ENCODE measurements at places on chromosomes 1 and 21.

DNA sequence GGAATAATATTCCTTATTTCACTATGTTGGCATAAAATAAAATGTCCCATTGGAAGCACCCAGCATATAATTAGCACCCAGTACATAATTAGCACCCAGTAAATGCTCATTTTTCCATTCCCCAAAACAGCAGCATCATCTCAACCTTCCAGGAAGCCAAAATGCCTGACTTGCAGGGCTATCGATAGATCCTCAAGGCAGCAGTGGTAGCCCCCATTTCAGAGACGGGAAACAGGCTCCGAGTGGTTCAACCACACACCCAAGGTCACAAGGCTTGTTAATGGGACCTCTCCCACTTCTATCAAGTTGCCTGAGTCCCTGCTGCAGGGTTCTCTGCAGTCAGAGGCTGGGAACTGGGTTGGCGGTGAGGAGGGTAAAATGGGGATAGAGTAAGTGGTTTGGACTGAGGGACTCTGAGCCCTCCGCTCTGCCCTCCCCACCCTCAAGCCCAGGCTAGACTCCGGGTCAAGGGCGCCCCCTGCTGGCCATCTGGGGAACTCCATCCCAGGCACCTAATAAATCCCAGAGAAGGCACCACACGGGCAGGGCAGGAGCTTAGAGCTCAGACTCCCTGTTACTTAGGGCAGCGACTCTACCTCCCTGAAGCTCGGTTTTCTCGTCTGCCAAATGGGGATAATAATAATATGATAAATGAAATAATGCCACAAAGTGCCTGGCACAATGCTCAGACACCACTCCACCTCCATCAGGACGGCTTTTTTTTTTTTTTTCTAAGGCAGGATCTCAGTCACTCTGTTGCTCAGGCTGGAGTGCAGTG lies 21.9 kb upstream of the LAPTM5 start:
- peak; percentile 88 for DNase-seq

DNA sequence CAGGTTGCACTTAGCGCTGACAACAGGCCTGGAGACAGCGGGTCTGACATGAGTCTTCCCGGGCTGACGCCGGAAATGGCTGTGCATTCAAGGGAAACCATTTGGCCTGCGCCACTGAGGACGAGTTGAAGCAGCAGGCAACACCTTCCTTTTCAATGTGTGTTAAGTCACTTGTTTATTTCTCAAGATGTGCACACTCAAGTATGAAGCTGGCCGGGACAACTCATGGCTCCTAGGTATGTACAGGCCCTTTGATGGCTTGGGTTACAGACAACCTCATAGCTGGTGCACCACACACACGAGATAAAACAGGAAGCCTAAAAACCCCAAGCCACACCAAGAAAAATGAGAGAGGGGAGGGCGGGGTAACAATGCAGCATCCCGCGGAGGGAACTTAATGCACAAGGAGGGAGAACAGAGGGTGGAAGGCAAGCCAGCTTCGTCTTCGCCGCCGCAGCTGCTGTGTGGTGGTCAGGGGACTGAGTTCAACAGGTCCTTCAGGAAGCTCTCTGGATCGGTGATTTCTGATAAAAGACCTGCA lies 118.0 kb upstream of the IFFO2 start:
- peak; percentile 15 for DNase-seq

- DNase-seq, result no peak
These were observed 68.9 kb downstream of the CDC7 start for GRCh38 chr1:91569411-91570119.

DNA sequence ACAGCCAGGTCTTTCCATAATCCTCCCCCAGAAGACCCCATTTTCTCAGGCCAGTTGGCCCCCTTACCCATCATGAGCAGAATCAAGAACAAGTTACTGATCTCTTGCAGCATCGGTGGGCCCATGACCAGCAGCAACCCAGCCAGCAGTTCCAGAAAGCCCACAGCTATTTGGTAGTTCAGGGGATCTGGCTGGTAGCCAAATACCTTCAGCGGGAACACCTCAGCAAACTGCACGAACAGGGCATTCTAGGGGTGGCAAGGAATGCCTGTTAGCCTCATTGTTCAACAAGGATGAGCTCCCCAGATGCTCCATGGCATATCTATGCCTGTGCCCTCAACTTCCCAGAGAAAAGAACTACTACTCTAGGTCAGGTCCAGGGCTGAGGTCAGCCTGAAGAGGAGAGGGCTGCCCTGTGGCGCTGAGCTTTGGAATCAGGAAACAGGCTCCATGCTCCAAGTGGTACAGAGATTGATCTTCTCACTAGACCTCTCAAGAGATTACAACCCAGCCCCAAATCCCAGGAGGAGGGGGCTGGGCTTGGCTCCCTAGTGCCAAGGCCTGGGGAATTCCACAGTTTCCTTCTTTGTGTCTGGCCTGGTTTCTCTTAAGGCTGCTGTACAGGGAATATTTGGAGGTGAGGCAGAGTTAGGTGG lies 1.3 kb downstream of the TMEM35B start:
- no peak for DNase-seq

DNA sequence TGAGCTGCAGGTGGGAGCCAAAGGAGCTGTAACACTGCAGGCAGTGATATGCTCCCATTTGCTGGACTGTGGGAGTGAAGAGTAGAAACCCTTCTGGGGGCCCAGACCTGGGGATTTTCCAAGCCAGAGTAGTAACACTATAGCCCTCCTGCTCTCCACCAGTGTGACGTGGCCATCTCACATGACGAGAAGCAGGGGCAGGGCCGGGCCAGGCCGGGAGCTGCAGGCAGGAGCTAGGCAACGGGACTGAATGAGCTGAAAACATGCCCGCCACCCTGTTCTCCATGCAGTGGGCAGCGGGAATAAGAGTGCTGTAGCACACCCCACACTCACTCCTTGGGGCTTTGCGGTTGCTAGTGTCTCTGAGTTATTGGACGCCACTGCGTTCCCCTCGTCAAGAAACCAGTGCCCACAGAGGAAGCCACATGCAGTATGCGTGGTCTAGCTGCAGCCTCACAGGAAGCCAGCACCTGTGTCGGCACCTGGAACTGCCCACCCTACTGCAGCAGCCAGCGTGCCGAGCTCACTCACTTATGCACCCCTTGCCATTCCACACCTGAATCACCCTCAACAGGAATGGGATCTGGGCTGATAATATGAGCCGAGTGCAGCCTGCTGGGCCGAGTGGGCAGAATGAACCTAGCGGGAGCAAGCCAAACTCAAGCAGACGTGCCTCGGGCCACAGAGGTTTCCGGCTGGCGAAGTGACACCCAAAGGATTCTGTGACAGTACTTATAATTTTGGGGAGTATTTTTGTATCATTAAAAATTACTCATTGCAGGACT lies 1389.6 kb downstream of the KCNT2 start:
- DNase-seq, result no peak

DNA sequence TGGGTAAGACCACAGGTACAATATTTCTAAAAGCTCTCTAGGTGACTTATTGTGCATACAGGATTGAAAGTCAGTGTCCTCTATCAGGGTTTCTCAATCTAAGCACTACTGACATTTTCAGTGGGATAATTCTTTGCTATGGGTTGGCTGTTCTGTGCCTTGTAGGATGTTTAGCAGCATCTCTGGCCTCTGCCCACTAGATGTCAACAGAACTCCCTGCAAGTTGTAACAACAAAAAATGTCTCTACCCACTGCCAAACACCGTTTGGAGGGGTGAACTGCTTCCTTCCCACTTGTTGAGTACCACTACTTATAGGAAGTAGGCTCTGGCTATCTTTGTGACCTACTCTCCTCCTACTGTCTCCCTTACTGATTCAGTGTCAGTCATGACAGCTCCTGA lies 90.1 kb upstream of the ZRANB2 start:
- DNase-seq, result no peak

DNA sequence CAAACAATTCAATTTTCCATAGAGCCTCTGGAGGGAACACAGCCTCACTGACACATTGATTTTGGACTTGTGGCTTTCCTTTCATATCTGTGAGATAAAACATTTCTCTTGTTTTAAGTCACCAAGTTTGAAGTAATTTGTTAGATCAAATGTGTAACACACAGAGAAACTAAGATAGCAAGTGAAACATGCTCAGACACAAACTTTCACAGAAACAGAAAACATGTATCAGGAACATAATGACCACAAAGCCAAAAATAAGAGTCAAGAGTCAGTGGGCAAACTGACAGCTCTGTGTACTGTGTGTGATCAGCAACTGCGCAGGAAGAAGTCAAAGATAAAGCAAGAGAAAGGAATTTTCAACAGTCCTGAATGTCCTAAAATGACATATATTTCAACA lies 1237.5 kb downstream of the AMY1C start:
- DNase-seq, result no peak

Data from stimulated activated CD8-positive, alpha-beta memory T cell treated with anti-CD3 and anti-CD28 coated beads, Interleukin-7, amount 100 ng/mL, for 1 hour (primary cell).